NCI-H774 (cell line): ENCODE measurements at places on chromosomes 5 and 9.

GRCh38 chr9:72661401-72662135, 140.2 kb downstream of the TMC1 start:
- DNase-seq, result no peak

DNA sequence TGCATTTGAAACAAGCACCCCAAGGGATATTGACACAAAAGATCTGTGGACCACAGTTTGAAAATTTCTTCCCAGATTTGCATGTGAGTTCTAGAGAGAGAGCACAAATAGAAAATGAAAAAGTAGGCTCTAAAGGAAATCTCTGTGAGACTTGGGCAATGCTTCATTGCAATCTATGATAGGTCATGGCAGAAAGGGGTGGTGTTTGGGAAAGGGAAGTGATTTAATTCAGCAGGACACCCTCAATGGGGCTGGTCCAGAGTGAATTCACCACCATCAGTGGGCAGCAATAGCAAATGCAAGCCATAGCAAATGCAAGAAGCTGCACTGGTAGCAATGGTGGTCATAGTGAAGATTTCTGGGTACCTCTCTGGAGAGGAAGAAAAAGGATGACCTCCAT, 58.1 kb downstream of the ANKRD55 start:
- no peak for DNase-seq

GRCh38 chr5:91998774-91999173, 615.7 kb upstream of the ARRDC3 start:
- DNase-seq, result no peak

- no peak for DNase-seq
Measured at GRCh38 chr5:159712672-159713071, 203.6 kb upstream of the ADRA1B start.

DNA sequence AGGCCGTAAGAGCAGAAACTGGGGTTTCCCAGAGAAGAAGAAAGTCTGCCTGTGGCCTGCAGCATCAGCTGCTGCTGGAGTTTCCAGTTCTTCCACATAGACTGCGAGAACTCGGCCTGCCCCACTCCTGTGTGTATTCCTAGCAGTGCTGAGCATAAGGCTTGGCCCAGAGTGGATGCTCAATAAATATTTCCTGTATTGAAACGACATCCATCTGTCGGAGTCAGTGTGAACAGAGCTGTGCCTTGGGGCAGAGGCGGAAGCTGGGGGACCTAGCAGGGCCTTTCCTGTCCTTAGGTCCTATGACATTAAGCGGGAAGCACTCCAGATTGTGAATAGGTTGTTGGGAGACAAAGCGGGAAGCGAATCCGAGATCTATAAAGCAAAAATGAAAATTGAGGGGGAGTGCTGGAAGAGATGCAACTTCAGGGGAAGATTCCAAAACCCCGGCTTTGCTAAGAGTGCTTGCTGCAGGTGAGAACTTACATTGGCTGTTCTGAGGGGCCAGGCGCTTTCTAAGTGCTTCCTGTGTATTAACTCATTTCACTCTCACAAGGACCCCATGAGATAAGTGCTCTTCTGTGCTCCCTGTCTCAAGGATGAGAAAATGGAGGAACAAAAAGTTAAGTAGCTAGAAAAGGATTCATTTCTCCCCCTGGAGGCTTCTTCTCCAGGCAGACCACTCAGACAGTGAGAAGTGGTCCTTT, 76.1 kb upstream of the CXCL14 start:
- no peak for DNase-seq

GRCh38 chr5:180673371-180674089, 24.1 kb upstream of the FLT4 start:
- DNase-seq, result no peak

GRCh38 chr5:1536322-1536845, 12.6 kb upstream of the LPCAT1 start:
- no peak for DNase-seq

GRCh38 chr9:90972057-90972456, 170.4 kb downstream of the SYK start:
- DNase-seq, result no peak

GRCh38 chr5:16754601-16755000, 137.8 kb upstream of the RETREG1 start:
- no peak for DNase-seq

GRCh38 chr9:137710704-137711103, 91.9 kb downstream of the EHMT1 start:
- no peak for DNase-seq

GRCh38 chr9:69076550-69076949, 41.0 kb downstream of the FXN start:
- DNase-seq, result no peak

GRCh38 chr5:123585871-123586270, 73.9 kb downstream of the CSNK1G3 start:
- no peak for DNase-seq

- DNase-seq, result no peak
Measured at GRCh38 chr5:54702470-54702869, 184.9 kb downstream of the SNX18 start.
